Stimulated activated CD8-positive, alpha-beta memory T cell treated with anti-CD3 and anti-CD28 coated beads, Interleukin-15, amount 100 ng/mL, for 48 hours (primary cell): ENCODE measurements at places on chromosomes 11 and 22.

- DNase-seq, result no peak
Measured at GRCh38 chr22:38031491-38031890, 25.7 kb upstream of the PICK1 start.

GRCh38 chr11:36034551-36035331 lies 90.9 kb downstream of the LDLRAD3 start:
- DNase-seq, result no peak

- no peak for DNase-seq
Measured at GRCh38 chr22:44182588-44183286, 2.0 kb downstream of the PARVG start.

DNA sequence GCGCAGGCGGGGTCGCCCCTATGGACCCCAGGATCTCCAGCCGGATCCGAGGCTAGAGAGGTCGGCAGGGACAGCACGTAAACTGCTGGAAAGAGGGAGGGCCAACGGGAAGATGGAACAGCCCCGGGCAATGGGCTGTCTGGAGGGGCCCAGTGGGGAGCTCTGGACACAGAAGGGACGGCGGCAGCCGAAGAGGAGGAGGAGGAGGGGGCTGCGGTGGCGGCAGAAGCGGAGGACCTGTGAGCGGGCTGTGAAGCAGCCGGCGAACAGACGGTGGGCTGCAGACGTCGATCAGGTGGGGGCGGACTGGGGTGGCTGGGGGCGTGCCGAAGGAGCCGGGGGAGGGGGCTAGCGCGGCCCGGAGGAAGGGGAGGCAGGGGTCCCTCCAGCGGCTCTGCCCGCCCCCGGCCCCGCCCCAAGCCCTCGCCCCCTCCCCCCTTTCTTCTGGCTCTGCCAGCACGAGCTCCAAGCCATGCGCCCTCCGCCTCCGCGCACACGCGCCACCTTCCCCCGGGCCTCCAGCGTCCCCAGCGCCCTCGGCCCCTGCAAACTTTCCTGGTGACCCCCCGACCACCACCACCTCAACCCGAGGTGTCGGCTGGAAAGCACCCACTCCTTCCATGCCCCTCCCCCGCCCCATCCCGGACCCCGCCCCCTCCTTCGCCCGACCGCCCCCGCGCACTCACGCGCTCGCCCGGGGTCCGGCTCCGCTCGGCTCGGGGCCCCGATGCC lies 432 bp downstream of the TNKS1BP1 start:
- no peak for DNase-seq

GRCh38 chr22:37230673-37231405 lies 13.2 kb downstream of the RAC2 start:
- peak; percentile 81 for DNase-seq
